ENCODE measurements at places on chromosomes 2 and 18.

DNA sequence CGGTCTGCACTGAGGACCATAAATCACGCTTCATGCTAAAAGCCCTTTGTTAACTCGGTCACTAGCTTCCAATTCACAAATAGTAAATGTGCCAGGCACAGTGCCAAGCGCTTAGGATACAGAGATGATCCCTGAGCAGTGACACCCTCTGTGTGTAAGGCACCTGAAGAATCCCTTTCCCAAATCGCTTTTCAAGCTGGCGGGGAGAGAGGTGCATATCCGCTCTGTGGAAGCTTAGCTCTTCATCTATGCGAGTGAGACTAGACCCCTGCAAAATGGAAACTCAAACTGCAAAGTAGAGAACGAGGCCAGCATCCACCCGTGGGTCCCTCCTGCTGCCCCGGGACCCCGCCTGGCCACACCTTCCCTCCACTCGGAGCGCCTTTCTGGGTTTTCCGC is 2.4 kb downstream of the PIEZO2 start:
- H3K36me3 ChIP-seq: no peaks in the 10 kb centered on the region
- H3K4me3 ChIP-seq: no peak overlapping the region
- H3K4me1 ChIP-seq: no peaks in the 10 kb centered on the region
- H3K27me3 ChIP-seq: no peaks in the 10 kb centered on the region

DNA sequence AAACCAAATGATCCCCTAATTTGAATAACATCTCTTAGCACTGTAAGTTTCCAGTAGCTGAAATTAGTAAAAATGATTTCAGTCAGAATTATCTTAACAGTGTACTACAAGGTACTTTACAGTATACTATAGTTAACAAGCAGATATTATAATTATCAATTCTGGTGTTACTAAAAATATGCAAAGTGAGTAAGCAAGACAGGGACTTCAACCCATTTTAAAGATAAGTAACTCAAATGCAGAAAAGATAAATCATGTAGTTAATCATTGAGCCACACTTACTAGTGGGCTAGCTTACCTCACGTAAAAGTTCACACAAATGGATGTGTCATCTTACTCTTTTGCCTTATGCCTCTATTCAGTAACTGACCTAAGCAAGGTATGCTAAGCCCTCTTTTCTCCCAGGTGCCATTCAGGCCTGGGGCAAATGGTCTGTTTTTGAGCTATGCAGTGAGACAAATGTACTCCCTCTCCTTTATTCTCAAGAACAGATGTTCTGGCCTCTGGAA is 101.0 kb downstream of the NBAS start:
- no peaks in the 10 kb centered on the region for H3K27me3 ChIP-seq
- no peaks in the 10 kb centered on the region for H3K4me1 ChIP-seq
- no peak for DNase-seq
- H3K4me3 ChIP-seq: no peak overlapping the region
- peaks cover 25% of the 10 kb centered on the region for H3K36me3 ChIP-seq
- no peak overlapping the region for H3K27ac ChIP-seq

DNA sequence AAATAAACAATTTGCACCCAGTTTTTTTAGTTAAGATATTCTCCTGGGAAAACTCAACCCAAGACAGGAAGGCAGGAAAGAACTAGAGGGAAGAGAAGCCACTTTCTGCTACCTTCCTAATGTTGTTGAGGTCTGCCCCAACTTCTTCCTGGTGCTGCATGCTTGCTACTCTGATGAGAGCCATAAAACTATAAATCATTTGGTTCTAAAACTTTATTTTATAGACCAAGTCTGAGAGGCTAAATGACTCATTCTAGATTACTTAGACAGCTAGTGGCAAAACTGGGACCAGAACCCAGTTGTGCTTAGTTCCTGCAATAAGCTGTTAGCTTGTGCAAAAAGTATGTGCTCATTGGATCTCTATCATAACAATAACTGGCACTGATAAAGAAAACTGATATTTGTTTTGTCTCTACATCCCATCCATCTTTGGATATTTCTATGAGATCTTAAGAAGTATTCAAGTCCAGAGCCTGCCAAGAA is 344.9 kb upstream of the SLC14A2 start:
- H3K27me3 ChIP-seq: no peaks in the 10 kb centered on the region
- no peak overlapping the region for H3K27ac ChIP-seq
- H3K4me3 ChIP-seq: no peak overlapping the region
- no peaks in the 10 kb centered on the region for H3K4me1 ChIP-seq
- no peak for DNase-seq

DNA sequence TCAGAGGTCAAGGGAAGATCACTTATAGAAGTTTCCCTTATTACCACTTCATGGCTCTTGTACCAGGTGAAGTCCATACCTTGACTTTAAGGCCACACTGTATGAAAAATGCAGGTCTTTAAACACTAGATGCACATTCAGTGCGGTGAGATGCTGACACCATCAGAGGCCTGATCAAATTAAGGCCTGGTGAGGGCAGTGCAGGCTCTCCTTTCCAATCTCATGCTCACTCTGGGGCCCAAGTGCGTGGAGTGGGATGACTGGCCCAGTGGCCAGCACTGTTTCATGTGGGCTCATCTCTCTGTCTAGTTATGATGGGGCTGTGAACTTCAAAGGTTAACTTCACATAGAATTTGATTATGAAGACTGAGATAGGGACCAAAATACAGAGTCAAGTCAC is 281.1 kb downstream of the SLC4A3 start:
- no peaks in the 10 kb centered on the region for H3K27me3 ChIP-seq
- no peaks in the 10 kb centered on the region for H3K36me3 ChIP-seq
- DNase-seq: no peak

GRCh38 chr2:196309691-196310090 is 138.3 kb upstream of the STK17B start:
- no peak overlapping the region for H3K4me3 ChIP-seq
- H3K27me3 ChIP-seq: no peaks in the 10 kb centered on the region
- no peaks in the 10 kb centered on the region for H3K4me1 ChIP-seq
- no peak overlapping the region for H3K27ac ChIP-seq
- H3K36me3 ChIP-seq: no peaks in the 10 kb centered on the region

- H3K4me3 ChIP-seq: no peak overlapping the region
- H3K36me3 ChIP-seq: no peaks in the 10 kb centered on the region
- no peak overlapping the region for H3K27ac ChIP-seq
- H3K4me1 ChIP-seq: no peaks in the 10 kb centered on the region
- no peak for DNase-seq
These were observed 222.8 kb downstream of the SOX11 start for GRCh38 chr2:5914811-5915611.

Data from effector memory CD4-positive, alpha-beta T cell (primary cell).